Activated T-helper 9 cell treated with anti-CD3 and anti-CD28 coated beads, Interleukin-2, amount 50 U/mL, for 16 hours (primary cell): ENCODE measurements at places on chromosomes 3 and 15.

- no peak for DNase-seq
Measured at GRCh38 chr15:65333148-65333820, 28.8 kb downstream of the RNU5B-1 start.

DNA sequence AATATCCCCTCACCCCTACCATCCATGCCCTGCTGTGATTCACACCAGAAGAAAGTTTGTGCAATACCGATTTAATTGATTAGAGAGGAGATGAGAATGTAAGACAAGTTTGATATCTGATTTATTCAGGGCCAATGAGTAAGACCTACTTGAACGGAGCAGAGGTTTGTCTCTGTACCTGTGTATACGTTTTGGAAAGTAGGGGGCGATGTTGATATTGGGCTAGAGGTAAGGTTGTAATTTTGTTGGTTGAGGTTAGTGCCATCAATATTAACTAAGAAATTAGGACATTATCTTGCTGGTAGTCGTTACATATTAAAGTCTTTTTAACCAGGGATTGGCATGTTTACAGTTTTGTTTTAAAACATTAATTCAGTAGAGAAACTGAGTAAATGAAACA is 20.5 kb downstream of the EAF2 start:
- DNase-seq: no peak

- no peak for DNase-seq
Measured at GRCh38 chr3:12990781-12991480, 82.3 kb downstream of the IQSEC1 start.

DNA sequence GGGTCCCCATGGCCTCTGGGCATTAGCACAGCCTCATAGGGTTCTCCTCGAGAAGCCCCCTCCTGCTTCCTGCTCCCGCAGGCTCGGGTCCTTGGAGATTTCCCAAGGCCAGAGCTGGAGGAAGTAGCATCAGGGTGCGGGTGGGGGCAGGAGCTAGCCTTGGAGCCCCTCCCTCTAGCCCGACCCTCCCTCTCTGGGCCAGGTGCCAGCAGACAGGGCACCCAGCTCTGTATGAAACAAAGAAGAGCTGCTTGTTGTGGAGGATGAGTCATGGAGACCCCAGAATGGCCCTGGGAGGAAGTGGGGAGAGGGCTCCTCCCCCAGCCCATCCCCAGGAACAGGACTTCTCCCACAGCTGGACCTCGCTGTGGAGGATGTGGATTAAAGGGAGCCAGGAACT is 29.2 kb downstream of the EPHB3 start:
- no peak for DNase-seq

GRCh38 chr3:72176537-72177041 is 391.6 kb upstream of the PROK2 start:
- DNase-seq: no peak

DNA sequence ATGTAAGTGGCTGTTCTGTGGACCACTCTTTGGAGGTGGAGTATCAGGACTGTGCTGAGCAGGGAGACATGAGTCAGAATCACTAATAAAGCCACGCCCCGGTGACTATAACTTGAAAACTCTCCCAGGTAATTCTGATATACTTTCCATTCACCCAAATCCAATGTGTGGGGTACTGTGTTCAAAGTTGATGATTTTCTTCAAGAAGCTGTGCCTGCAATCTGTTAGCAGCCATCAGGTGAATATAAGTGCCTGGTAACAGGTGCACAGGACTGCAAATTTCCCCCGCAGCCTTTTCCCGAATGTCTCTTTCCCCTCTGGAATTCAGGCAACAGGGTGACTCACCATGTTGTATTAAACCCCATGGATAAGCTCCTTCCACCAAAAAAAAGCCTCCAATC is 17.0 kb downstream of the MAGI1 start:
- DNase-seq: no peak
